Stimulated activated CD4-positive, alpha-beta T cell treated with anti-CD3 and anti-CD28 coated beads, Interleukin-1b, Interleukin-23, amount 100 ng/mL, for 48 hours (primary cell): ENCODE measurements at places on chromosomes 3 and 15.

DNA sequence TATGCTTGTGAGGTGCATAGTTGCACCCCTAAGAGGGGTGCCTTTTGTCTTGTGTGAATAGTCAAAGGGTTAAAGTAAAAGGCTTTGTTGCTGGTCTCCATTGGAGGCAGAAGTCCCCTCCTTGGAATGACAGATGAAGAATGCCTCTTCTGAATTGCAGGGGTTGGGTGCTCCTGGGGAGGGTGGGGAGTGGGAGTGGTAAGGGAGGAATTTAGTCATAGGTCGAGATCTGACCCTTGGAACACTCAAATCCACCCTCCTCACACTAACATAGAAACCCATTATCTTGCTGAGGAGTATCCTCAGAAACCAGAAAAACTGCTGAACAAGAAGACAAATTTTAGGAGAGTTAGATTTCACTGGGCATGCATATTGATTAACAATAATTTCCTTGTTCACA is 4.7 kb downstream of the CTXND1 start:
- DNase-seq: no peak

- peak; percentile 87 for DNase-seq
Observed at GRCh38 chr3:195271410-195272243, 668 bp upstream of the XXYLT1 start.

- DNase-seq: no peak
Observed at GRCh38 chr3:27628026-27628750, 93.9 kb downstream of the EOMES start.

- no peak for DNase-seq
Observed at GRCh38 chr3:138470687-138471086, 36.3 kb downstream of the ESYT3 start.

DNA sequence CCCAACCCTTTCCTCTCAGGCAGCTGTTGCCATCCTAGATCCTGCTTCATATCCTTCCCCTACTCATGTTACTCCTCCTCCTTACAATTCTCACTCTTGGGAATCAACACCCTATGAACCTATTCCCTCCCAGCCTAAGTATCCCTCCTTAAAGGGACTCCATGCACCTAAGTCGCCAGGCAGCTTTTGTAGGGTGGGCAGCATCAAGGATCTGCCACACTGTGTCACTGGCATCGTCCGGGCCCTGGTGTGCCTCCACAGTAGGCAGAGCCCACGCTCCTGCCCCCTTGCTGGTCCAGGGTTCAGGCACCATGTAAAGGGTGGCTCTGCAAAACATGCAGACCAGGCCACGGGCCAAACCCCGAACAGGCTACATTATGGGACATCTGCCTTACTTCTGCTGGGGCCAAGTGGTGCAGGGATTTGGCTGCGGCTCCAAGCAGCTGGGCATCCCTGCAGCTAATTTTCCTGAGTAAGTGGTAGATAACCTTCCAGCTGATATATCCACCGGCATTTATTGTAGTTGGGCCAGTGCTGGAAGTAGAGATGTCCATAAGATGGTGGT is 53.4 kb downstream of the GSK3B start:
- no peak for DNase-seq

DNA sequence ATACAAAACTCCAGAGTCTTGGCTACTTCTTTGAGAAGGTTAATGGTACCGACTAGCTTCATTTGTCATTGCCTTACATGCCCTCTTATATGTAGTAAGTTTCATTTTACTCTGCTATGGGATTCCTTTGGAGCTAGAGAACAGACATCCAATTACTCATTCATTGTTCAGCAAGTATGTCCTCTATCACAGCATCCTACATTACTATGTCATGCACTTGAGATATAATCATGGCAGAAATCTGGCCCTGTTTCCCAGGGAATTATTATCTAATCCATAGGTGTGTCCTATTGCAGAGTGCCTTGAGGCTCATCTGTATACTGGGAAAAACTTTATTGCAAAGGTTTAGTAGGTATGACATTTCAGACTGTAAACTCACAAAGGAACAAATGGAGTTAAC is 333.1 kb upstream of the NECTIN3 start:
- no peak for DNase-seq

DNA sequence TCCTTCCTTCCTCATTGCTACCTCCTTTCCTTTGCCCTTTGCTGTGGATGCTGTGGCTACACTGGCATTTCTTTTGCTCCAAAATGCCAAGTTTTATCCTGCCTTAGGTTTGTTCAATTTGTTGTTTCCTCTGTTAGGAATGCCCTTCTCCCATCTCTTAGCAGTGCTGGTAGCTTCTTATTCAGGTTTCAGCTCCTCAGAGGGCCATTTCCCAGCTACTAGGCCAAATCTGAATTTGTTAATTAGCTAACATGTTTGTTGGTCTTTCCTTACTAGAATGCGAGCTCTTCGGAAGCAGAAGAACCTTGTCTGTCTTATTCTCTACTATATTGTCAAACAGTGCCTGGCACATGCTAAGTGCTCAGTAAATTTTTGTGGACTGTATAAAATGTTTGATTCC is 11.0 kb downstream of the MAPK6 start:
- DNase-seq: no peak

GRCh38 chr15:62920682-62921502 is 121.7 kb upstream of the TPM1 start:
- DNase-seq: no peak

- peak; percentile 68 for DNase-seq
Observed at GRCh38 chr15:44712346-44713005, 1.2 kb downstream of the B2M start.

DNA sequence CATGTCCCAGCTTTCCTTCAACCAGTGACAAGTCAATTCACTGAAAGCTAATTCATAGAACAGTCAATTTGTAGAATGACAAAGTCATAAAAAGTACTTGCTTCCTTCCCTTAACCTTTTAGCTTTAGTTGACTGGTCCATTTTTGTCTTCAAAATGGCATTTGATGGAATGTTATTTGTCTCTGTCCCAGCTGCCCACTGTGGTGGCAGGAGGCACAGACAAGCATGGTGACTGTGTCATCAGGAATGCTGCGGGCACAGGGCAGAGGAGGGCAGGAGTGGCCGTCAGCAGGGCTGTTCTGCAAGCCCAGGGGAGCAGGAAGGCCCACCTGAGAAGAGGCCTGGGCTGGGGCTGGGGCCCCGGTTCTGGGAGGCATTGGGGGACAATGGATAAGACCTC is 10.0 kb downstream of the IQSEC1 start:
- no peak for DNase-seq

DNA sequence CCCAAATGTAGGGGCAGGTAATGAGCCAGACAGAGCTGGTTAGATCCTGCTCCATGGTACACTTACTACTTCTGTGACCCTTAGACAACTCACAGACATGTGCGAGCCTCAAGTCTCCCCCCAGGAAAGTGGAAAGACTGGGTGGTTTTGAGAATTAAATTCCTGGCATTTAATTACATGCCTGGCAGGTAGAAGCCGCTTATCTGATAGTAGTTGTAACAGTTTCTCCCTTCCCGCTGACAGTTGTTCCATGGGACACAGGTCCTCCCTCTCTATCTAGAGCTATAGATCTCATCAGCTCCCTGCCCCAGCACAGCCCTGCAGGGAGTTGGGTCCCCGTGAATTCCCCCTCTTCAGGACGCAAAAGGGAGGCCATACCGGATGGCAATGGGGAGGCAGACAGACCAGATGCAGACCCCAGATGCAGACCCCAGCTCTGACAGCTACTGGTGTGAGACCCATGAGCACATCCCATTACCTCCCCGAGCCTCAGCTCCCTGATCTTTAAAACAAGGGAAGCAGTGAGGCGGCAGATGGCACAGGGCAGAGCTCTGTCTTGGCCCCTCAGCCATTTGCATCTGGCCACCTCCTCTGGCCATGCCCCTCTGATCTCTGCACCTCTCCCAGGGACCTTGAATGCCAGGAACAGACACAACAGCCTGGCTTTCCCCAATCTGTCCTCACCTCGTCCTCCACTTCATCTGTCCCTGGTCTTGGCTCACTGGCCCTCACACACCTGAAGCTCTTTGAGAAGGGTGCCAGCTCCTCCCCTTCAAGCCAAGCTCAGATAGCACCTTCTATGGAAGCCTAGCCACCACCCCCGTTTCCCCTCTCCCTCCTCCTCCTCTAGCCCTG is 34.1 kb upstream of the NR2C2 start:
- no peak for DNase-seq

GRCh38 chr3:130786306-130786705 is 39.7 kb upstream of the PIK3R4 start:
- no peak for DNase-seq

GRCh38 chr15:99438691-99439523 is 126.9 kb upstream of the MEF2A start:
- DNase-seq: no peak

GRCh38 chr3:151404316-151404715 is 19.8 kb upstream of the P2RY12 start:
- DNase-seq: no peak

GRCh38 chr3:177353140-177353539 is 155.9 kb upstream of the TBL1XR1 start:
- no peak for DNase-seq

DNA sequence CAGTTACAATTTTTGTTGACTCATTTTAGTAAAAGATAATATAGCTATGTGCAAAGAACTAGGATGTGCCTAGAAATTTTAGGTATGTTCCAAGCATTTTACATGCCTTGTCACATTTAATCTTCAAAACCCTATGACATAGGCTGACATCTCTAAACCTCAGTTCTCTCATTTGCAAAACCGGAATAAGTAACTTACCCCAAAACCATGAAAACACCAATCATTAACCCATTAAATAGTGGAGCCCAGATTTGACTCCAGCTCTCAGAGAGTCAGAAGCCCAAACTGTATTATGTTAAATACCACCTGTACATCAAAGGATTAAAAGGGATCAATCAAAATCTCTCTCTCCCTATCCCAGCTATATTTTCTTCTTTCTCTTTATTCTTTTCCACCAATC is 36.6 kb downstream of the GSK3B start:
- DNase-seq: no peak

GRCh38 chr15:52240166-52240565 is 49.0 kb upstream of the GNB5 start:
- DNase-seq: no peak

GRCh38 chr3:78163379-78163778 is 1123.5 kb downstream of the ROBO2 start:
- no peak for DNase-seq

GRCh38 chr3:103624271-103624670 is 1189.5 kb downstream of the ZPLD1 start:
- DNase-seq: no peak

DNA sequence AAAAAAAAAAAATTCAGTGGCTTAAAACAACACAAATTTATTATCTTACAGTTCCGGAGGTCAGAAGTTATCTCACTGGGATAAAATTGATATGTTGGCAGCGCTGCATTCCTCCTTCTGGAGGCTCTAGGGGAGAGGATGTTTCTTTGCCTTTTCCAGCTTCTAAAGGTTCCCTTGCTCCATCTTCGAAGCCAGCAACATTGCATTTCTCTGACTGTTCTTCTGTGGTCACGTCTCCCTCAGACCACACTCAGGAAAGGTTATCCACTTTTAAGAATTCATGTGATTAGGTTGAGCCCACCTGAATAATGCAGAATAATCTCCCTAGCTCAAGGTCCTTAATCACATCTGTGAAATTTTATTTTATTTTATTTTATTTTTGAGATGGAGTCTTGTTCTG is 23.4 kb upstream of the ACAP2 start:
- DNase-seq: no peak

DNA sequence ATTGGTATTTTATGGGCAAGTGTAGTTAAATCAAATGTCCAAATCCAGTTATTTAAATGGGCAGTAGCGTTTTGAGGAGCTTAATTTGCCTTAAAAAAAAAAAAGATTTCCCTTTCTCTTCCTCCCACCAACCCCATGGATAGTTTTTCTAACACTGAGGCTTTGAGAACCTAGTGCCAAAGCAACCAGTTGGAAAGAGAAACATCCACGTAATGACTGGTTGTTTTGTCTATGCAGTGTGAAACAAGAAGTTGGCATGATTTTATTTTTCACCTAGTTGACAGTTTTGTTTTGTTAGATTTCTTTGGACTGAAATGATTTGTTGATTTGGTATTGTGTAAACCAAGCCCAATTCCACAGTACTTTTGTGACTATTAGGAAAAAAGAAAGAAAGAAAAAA is 170.0 kb downstream of the SOX2 start:
- DNase-seq: no peak

DNA sequence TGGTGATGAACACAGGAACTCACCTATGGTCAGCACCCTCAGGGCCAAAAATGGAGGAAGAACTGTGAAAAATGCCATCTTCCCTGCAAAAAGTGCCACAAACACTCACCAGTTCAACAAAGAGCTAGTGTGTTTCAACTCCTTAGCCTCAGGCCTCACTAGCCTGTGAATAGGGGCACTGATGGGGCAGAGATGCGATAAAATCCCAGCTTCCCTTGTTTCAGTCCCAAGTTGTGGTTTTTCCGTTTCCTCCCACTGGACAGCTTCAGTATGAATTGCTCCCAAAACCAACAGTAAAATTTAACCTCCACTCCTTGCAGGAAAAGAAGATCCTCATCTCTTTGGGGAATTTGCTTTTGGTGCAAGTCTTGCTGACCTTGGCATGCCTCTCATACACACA is 117.4 kb upstream of the ADAMTS9 start:
- no peak for DNase-seq

GRCh38 chr15:93358166-93359059 is 269.4 kb upstream of the RGMA start:
- DNase-seq: no peak

- DNase-seq: no peak
Observed at GRCh38 chr15:94670438-94671034, 439.2 kb downstream of the MCTP2 start.

DNA sequence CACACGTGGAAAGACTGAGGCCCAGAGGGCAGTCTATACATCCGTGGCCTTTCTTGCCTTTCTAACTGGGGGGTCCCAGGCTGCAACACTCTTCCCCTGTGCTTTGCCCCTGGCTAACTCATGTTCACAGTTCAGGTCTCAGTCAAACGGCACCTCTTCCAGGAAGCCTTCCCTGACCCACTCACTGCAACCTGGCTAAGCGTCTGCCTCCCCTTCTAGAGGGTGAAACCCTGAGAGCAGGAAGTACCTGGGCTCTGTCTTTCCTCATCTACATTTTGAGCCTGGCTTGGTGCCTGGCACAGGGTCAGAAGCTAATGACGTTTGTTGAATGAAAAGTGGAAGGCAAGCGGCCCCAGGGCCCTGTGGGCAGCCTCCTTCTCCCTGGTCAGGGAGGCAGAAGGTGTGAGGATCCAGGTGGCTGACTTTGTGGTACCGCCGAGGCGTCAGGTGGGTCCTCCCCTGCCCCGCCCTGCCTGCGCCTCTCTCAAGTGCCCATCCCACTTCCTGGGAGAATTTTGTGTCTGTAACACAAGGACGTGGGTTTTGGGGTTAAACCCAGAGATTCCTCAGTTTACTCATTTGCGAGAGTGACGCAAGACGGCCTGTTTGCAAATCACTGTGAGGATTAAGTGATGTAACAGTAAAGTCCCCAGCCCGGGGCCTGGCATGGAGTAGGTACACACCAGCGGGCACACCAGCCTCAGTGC is 32.1 kb downstream of the DNASE1L3 start:
- no peak for DNase-seq
